ENCODE measurements at places on chromosomes 12 and 14.

- no peak for DNase-seq
These were observed 24.5 kb downstream of the GPRC5D start for GRCh38 chr12:12927211-12928079.

GRCh38 chr12:127162902-127163301, 1104.1 kb upstream of the TMEM132C start:
- no peak for DNase-seq

- DNase-seq: no peak
These were observed 46.9 kb downstream of the CHGA start for GRCh38 chr14:92969871-92970270.

GRCh38 chr12:49126852-49127763, 4.1 kb downstream of the TUBA1B start:
- DNase-seq: no peak

GRCh38 chr12:73935817-73936216, 601.8 kb upstream of the ATXN7L3B start:
- no peak for DNase-seq

GRCh38 chr12:96036765-96037455, 1.5 kb upstream of the LTA4H start:
- DNase-seq: no peak

DNA sequence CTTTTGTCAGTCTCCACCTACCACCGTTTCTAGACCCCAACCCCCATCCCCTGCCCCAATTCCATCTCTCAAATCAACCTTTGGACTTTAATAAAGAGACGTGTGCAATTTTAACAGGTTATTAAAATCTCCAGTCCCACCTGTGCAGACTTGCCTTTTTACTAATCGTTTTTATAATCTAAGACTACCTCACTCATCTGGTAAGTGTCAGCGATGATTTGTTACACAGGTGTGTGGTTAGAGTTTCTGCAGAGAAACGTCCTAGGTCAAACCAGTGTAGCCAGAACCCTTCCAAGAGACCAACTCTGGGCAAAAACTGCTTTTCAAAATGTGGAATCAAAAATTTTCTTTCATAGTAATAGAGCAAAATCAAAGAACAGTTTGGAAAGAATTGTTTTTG, 60.4 kb upstream of the PELI2 start:
- no peak for DNase-seq

GRCh38 chr14:55500219-55500701, 59.8 kb upstream of the TBPL2 start:
- no peak for DNase-seq

- DNase-seq: no peak
These were observed 127.6 kb downstream of the SLC38A6 start for GRCh38 chr14:61108496-61109141.

DNA sequence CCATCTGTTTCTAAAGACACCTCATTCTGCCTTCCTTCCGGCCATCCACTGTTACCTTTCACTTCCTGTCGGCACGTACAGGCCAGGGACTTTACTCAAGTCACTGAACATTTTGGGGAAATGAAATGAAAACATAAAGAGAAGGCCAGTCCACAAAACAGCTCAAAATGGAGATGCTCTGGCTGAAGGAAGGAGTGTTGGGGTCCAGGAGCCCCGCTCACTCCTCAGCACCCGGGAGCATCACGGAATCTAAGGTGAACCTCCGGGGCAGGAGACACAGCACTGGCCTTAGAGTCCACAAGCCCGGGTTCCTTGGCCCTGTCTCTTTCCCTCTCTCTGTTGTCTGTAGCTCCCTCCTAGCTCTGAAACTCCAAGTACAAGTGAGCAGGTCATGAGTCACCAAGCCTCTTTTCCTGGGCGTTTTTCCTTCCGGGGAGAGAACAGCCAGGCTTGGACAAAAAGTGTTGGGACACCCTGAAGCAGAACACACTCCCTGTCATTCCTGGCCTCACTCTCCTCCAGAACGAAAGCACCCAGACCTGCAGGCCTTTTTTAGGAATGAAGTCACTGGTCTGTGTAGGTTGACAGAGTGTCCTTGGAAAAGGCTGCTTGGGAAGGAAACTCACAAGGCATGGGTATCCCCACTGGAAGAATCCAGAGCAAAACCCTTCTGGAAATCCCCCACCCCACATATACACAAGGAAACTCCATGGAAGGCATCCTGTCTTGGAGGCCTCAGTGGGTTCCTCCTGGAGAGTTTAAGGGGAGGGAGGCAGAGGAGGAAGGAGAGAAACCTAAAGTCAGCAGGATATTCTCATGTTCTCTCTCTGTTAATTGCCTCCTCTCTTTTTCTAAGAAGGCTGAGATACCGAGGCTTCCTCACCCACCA, 245.3 kb downstream of the ZFP36L1 start:
- no peak for DNase-seq

DNA sequence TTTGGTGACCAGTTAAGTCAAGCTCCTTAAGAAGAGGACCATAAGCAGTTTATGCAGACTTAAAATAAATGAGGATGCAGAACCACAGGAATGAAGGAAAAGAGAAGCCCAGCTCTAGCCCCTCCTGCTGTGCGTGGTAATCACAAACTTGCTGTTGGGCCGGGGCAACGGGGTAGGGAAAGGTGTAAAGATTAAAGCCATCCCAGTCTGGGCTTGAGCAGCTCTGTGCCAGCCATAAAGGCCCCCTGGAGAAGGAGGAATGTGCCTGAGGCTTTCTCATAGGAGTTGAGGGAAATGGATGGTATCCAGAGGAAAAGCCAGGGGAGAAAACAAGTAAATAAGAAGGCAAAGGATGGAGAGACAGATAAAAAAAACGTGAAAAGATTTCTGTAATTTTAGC, 25.1 kb downstream of the TEP1 start:
- DNase-seq: no peak

All from T follicular helper cell (primary cell).